ENCODE measurements at places on chromosomes 3 and 15.

DNA sequence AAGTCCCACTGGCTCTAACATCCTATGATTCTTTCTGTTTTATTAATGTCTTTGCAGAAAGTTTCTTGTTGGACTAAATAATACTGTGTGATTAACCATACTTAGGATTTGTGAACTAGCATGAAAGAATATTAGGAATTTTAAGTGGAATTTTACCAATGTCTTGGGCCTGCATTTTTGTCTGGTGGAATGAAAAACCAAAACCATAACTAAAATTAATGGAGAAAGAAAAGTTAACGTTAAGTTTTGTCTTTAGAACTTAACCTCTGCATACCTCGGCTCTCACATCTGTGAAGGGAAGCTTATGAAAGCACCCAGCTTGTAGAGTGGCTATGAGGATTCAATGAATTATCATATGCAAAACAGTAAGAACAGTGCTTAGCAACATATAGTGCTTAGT, 6.5 kb downstream of the FBN1 start:
- DNase-seq: no peak

- no peak for DNase-seq
These were observed 124.3 kb downstream of the FBLN2 start for GRCh38 chr3:13673207-13673606.

DNA sequence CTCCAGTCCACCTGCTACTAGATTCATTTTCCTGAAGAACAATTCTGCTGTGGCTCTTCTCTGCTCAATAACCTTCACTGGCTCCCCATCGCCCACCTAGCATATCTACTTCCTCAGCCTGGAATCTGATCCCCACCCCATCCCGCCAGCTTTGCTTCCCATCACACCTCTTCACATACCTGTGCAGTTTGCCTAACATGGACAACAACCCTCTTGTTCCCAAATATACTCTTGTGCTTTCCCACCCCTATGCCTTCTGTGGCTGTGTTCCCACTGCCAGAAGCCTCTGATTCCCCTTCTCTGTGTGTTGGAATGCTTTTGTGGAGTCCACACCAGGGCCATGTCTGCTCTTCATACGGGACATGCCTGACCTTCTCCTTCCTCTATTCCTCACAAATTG, 29.5 kb downstream of the CMTM7 start:
- no peak for DNase-seq

DNA sequence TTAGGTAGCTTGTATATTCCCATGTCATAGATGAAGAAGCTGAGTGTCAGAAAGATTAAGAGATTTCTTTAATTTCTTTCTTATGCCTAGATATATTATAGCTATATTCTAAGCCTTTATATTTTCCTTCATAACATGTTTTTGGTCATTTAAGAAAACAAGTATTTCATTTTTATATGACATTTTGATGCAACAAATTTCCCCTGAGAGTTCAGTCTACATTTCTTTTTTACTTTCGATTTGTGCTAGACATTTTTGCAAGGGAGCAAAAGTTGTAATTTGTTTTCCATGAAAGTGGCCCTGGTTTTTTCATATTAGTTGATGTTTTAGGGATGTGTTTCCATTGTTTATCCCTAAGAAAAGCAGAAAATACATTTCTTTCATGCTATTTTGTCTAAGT, 344.9 kb downstream of the NLGN1 start:
- DNase-seq: no peak

GRCh38 chr3:169913323-169913722, 2.0 kb downstream of the SAMD7 start:
- DNase-seq: no peak

- no peak for DNase-seq
These were observed 21.6 kb downstream of the P3H2 start for GRCh38 chr3:190099099-190099498.

DNA sequence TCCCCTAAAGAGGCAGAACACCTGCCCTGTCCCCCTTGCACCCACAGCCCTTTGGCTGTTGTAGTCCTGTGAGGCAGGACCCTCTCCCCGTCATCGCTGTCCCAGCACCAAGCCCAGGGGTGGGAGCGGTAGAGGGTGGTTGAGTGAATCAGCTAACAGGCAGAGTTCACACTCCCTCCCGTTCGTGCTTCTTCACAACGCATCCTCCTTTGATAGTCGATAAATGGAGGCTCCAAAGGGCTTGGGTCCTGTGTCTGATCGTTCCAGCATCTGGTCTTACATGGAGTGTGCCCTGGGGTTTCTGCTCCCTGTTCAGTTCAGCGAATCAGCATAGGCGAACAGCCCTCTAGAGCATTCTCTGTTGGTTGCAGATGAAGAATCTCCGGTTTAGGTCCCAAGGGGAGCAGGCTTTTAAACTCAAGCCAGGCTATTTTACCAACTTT, 820 bp upstream of the HMCES start:
- no peak for DNase-seq

DNA sequence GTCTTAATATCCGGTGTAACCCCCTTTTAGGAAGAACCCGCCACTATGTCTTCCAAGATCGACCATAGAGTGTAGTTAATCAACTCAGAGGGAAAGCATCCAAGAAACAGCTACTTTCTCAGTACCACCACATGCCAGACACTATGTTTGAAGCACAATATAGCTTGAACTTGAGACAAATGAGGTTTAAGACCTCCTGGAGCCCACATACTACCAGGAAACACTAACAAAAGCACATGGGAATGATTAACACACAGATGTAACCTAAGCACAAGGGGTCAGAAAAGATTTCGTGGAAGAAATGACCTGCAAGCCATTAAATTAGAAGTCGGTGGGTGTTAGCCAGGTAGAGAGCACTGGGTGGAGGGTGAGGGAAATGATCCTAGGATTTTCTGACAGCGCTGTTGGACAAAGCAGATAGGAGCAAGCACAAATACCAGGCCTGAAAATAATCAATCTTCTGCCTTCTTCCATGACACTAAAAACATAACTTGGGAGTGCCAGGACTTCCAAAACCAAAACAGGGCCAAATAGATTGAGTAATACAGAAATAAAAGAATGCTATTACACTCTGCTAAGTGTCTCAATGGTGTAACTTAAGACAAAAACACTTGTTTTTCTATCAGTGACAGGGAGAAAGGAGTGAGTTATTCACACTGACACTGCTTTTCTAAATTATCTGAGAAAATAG, 213.7 kb downstream of the FOXP1 start:
- DNase-seq: no peak

DNA sequence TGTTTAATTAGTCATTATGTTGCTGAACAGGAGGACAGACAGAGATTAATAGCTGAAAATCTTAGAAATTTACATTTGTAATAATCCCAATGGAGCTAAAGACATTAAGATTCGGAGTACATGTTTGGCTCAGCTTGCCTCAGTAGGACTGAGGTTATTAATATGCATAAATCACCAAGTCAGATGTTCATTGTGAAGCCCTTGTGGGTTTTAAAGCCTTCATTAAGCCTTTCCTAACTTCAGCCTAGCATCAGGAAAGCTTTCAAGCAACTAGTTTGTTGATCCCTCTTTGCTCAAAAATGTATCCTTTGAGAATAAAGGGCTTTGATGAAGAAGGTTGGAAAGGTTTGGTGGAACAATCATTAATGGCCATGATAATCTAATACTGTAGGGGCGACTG, 178.2 kb upstream of the CGNL1 start:
- no peak for DNase-seq

DNA sequence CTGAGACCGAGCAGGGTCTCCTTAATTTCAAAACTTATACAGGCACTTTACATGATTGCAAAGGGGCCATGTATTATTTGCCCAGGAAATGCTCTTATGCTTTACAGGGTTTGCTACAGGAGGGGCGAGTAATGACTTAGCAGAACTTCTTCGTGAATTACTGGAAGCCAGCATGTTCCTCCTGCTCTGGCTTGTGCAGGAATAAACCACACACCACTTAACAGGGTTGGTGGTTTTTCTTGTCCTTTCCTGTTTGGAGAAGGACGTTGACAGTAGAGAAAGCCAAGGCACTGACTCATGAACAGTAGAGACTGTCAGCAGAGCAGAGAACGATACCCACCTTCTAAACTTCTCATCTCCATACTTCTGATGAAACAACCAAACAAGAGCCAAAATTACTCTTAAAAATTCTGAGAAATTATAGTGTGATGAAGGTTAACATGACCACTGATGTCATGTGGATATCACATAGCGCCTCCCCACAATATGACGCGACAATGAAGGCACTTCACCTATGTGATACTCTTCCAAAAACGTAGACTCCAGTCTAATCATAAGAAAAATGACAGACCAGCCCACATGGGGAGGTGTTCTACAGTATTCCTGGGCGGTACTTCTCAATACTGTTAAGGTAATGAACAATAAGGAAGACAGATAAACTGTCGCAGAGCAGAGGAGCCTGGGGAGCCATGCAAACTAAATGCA, 24.7 kb upstream of the MCTP2 start:
- DNase-seq: no peak
